Left lung (tissue), 14 donors: ENCODE measurements at places on chromosomes 5 and 9. TPM values are rescaled to one million over a fixed set of nuclear protein-coding genes. Genes with fewer than 3 reads are reported as not detected.
A peak's percentile ranks its signal among the peaks of the same experiment; 100 is the strongest.

The OR2S2 gene
- not detected for polyA plus RNA-seq

DNA sequence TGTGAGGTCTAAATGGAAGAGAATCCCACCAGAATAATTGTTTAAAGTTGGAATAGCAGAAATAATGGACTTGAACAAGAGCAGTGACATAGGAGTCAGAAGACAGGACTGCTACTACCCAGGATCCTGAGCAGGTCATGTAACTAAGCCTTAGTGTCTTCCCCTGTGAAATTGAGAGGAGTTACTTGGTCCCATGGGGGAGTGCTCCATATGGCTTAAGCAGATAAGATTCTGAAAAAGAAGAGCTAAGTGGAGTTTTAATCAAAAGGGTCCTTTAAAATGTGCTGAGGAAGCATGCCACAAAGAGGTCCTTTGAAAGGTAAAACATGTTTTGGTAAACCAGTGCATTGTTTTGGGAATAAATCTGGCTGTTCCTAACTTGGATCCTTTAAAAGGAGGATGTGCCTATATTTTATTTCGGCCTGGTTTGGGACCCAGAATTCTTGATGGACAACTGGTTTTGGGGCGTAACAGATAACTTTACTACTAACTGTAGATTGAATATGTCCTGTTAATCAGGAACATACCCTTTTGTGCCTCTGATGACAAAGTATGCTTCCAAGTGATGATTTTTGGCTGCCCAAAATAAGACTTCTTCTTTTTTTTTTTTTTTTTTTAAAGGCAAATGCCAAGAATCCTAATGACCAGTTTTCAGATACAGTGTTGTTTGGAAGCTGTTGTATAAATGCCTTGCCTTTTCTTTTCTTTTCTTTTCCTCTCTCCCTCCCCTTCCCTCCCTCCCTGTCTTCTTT is 5.7 kb downstream of the RCL1 start:
- DNase-seq, result no peak

- peak; percentile 98 for DNase-seq
These were observed at the start of gene FEM1C for GRCh38 chr5:115544436-115545350. FEM1C (minus strand) TSS chr5:115544775; CDS start chr5:115543493, 1,282 bp downstream.

The SLC45A2 gene
- polyA plus RNA-seq, result 0.11 TPM

DNA sequence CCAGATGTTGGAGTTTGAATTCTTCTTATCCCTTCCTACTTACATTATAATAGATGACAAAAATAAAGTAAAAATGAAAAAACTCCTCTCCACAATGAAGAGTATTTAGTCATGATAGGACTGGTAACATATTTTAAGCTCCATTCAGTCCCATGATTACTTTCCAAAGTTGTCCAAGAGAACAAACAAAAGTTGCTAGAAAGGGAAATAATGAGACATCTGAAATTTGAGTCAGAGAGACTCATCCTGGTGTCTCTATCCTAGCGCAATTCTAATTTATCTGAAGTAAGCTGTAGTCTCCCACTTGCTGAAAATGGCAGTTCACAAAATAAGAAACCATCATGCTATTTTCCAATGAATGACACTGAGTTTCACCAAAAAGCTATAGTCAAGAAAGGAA is 152.2 kb downstream of the BNC2 start:
- DNase-seq, result no peak

The CCL28 gene
- 1.0 TPM for polyA plus RNA-seq

DNA sequence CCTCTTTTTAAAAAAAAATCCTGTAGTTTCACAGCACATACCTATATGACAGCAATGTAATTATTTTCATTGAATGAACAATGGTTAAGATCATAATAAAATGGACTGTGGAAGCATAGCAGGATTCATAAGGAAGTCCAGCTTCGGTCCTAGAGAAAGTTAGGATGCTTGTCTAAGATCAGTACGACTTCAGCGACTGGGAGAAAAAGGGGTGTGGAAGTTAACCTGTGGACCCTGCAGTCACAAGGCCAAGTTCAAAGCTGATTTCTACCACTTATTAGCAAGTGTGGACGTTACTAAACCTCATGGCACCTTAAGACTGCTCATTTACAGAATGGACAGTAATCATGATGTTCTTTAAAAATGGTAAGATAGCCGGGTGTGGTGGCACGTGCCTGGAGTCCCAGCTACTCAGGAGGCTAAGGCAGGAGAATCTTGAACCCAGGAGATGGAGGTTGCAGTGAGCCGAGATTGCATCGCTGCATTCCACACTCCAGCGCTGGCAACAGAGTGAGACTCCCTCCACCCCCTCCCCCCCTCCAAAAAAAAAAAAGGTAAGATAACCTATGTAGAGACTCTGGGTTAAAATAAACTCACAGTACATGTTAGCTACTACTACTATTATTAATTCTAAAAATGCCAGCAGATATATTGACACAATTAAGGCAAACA is 71.6 kb upstream of the PCA3 start:
- DNase-seq, result no peak

DNA sequence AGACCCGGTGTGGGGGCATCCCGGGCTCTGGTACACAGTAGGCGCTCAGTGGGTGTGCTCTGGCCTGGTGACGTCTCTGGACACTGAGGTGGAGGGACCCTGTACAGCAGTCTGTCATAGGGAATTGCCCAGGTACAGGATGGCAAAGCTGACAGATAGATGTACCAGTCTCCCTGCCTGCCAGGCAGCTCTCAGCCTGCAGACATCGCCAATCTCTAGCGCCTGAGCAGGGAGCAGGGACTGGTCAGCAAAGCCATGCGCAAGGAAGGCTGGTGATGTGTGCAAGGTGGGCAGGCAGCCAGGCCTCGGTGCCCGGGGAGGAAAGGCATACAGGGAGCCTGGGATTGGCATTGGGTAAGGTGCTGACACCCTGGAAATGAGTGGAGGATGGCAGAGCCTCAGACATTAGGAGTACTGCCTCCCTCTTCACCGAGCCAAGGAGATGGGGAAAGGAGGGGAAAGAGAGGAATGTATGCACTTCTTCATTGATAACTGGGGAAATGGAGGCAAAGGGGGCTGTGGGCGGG is 33.9 kb upstream of the BRD3 start:
- no peak for DNase-seq

GRCh38 chr5:113302120-113302519 is 132.7 kb downstream of the TSSK1B start:
- DNase-seq, result no peak

GRCh38 chr9:134128727-134129679 is 6.9 kb upstream of the WDR5 start:
- DNase-seq, result peak; percentile 56

- DNase-seq, result no peak
These were observed 153.6 kb upstream of the CDH9 start for GRCh38 chr5:27191786-27192510.

The CTNND2 gene
- 4.2 TPM for polyA plus RNA-seq

GRCh38 chr5:167634432-167634831 is 657.0 kb upstream of the WWC1 start:
- DNase-seq, result no peak

The TNFSF8 gene
- polyA plus RNA-seq, result 11.5 TPM

The SLC34A3 gene
- polyA plus RNA-seq, result 2.8 TPM

The PLAC8L1 gene
- polyA plus RNA-seq, result 0.52 TPM

GRCh38 chr5:137888863-137889759 is at the start of gene PKD2L2:
PKD2L2 (plus strand) TSS chr5:137889457; CDS start chr5:137889492, 35 bp downstream.
- DNase-seq, result peak; percentile 86

- DNase-seq, result no peak
These were observed 8.1 kb downstream of the ARRDC3 start for GRCh38 chr5:91374893-91375520.

The GABRA6 gene
- polyA plus RNA-seq, result not detected

DNA sequence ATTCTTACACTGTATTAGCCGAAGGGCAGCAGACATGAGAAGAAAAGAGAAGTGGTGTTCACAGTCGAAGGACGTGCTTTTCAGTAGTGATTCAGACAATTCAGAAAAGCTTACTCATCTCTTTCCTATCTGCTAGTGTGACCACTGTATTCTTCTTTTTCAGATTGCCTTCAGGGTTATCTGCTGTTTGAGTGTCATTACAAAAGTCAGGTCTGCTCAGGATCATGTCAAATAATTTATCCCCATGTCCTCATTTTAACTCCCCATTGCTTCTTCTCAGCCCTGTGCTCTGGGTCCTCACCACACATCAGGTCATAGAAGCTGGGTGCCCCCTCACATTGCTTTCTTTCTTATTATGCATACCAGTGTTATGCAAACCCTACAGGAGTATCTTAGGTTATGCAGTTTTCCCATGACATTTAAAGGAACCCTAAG is 394.0 kb downstream of the CETN3 start:
- no peak for DNase-seq

DNA sequence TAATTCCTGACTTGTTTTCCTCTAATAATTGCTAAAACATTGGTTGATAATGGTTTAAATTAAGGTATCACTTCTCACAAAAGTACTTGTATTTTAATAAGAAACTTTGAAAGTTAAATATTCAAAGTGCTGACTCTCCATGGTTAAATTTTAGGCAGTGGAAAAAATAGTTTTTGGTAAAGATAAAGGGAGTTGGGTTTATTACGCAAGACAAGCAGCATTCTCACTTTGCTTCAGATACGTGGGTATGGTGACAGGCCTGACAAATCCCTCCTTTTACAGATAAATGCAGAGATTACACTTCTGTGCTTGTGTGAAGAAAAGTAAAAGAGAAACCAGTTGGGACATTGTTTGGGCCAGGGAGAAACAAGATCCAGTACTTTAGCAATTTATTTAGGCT is 14.5 kb upstream of the FAM170A start:
- DNase-seq, result no peak

DNA sequence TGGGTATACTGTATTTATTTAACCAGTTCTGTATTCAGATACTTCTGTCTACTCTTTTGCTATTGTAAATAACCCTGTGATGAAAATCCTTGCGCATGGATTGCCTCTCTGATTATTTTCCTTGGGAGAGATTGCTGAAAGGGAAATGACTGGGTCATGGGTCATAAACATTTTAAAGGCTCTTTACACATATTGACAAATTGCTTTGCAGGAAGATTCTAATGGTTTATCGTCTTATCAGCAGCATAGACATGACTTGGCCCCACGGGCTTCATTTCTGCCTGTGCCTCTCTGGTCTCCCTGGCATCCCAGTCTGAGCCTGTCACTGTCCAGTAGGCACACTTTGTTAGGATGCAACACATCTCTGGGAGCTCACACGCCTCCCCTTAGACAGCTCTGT is 52.3 kb downstream of the RGS3 start:
- no peak for DNase-seq

The PCDHGA1 gene
- 0.78 TPM for polyA plus RNA-seq

DNA sequence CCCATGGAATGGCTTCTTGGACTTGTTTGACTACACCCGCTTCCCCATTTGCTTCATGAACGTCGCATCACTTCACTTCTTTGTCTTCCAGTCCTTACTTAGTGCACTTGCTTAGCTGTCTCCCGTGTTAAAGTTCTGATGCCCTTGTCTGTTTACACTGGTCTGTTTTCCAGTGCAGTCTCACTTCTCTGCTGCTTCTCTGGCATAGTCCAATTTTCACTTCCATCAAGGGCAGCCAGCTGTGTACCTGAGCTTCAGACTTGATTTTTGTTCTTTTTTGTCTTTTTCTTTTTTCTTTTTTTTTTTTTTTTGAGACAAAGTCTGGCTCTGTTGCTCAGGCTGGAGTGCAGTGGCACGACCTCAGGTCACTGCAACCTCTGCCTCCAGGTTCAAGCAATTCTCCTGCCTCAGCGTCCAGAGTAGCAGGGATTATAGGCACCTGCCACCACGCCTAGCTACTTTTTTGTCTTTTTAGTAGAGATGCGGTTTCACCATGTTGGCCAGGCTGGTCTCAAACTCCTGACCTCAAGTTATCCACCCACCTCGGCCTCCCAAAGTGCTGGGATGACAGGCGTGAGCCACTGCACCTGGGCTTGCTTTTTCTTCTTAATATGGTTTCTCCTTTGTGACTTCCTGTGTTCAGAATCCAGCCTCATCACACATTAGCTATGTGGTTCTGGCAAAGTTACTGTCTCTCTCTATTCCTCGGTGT is 75.4 kb downstream of the LRRC70 start:
- DNase-seq, result no peak

DNA sequence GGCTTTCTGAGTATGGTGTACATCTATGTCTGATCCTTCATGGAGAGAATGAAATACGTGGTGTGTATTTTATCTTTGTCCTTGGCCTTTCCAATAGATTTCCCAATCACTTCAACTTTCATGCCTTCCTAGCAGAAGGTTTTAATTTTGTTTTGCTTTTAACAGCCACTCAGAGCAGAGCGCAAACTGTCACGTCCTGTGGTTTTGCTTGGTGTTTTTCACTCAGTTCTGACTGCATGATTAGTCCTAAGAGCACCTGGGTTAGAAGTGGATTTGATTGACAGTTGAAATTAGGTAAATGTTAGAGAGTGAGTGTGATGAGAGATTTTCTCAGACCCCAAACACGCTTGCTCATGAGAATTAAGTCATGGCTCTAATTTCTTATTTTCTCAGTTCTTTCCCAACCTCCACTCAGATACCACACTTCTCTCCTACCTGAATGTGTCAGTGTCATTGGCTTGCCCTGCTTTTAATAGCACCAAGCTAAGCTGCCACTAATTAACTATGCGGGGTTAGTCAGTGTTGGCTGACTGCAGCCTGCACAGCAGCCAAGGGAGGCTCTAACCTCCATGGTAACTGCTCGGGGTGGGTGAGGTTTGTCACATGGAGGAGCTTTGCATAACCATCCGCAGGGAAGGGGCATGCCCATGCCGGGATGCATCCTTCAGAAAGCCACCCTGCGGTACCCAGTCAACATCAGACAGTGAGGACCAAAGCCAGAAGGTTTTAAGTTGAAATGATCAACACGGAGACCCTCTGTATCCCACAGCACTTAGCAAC is 173.4 kb downstream of the NR3C1 start:
- no peak for DNase-seq

- no peak for DNase-seq
These were observed 5.4 kb downstream of the SRFBP1 start for GRCh38 chr5:121967187-121967586.

- no peak for DNase-seq
These were observed 75.2 kb upstream of the CPEB4 start for GRCh38 chr5:173812811-173813550.

The SAXO1 gene
- polyA plus RNA-seq, result 0.14 TPM

- DNase-seq, result no peak
These were observed 279.0 kb downstream of the GLIS3 start for GRCh38 chr9:4020755-4021296.
